ENCODE measurements at places on chromosomes 2 and 18.
A peak's percentile ranks its signal among the peaks of the same experiment; 100 is the strongest.

DNA sequence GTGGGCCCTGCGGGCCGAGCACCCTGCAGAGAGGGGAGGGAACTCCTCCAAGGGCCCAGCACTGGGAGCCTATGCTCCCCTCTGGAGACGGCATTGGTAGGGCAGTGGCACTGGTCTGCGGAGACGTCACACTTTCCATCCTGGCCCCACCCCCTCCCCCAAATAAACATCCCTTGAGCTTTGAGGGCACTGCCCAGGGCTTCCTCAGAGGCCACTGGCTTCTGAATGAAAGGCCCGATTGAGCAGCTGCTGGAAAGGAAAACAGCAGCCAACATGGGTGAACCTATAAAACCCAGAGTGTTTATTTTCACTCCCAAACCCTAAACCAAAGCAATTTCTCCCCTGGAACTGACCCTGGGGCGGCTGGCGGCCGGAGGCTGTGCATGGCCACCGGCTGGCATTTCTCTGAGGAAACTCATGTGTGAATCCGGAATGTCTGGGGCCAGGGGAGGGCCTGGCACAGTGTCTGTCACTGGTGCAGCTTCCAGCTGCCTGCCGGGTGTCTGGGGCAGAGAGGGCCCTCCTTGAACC is 138.9 kb downstream of the DYSF start:
- DNase-seq, result no peak

DNA sequence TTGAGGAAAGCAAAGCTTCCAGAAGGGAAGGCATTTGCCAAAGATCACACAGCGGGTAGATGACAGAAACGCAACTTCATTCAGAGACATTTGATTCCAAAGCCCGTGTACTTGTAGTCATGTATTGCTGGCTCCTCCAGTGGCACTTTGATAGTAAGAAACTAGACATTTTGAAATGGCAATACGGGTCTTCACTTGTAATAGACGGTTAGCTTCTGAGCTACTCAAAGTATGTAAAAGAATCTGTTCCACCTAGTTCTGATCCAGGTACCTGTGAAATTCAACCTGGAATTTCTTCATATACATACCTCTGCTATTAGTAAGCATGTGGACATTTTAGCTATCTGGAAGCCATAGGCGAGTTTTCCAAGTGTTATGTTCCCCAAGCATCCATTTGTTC is 1.7 kb upstream of the MYOM1 start:
- no peak for DNase-seq

DNA sequence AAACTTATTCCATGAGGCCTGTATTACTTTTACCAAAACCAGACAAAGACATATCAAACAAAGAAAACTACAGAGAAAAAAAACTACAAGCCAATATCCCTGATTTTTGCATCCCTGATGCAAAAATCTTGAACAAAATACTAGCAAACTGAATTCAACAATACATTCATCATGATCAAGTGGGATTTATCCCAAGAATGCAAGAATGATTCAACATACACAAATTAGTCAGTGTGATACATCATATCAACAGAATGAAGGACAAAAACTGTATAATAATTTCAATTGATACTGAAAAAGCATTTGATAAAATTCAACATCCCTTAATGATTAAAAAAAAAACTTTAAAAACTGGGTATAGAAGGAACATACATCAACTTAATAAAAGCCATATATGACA is 106.8 kb downstream of the SLC39A10 start:
- no peak for DNase-seq

DNA sequence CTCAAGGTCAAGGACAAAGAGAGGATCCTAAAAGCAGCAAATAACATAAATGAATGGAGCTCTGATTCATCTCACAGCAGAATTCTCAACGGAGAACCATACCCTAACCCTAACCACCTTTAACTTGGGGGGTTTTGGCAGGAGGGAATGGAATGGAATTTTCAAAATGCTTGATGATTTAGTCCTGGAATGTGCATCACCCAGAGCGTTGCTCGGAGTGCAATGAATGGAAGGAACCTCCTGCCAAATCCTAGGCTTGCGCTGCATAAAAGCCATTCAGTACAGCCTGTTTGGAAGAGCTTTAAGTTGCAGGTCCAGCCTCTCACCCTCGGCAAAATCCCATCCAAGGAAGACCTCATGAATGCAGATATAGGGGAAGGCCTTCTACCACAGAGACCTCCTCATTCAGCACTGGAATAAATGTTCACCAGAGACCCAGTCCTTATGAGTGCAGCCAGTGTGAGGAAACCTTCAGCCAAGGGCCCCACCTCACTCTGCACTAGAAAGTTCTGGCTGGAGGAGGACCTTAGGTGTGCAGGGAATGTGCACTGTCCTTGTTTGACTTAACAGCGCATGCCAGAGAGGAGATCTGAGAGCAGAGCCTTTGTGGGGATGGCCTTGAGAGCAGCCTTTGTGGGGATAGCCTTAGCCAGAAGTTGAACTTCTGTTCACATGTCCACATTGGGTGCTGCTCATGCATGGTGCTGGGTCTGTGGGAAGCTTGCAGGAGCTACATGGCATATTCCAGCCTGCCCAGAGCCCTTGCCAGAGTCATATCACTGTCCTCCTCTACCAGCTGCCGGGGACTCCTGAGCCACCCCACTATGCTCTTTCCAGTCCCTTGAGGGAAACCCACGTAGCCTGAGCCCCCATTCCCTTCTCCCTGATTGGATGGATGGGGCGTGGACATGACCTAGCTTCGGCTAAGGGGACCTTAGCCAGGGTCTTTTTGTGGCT is 30.5 kb downstream of the ASB1 start:
- no peak for DNase-seq

DNA sequence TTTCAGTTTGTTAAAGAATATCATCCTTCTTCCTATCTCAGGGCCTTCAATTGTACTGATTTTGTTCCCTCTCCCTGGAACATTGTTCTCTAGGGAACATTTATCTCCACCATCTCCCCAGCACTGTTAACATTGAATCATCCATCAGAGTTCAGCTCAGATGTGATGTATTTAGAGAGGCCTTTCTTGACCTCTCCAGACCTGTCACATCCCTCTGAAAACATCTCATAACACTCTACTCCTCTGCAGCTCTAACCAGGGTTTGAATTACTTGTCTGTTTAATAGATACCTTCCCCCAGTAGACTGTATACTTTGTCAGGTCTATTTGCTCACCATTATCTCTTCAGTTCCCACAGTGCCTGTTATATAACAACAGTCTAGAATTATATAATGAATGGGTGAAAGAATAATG is 98.6 kb downstream of the GALNT1 start:
- peak; percentile 82 for DNase-seq

DNA sequence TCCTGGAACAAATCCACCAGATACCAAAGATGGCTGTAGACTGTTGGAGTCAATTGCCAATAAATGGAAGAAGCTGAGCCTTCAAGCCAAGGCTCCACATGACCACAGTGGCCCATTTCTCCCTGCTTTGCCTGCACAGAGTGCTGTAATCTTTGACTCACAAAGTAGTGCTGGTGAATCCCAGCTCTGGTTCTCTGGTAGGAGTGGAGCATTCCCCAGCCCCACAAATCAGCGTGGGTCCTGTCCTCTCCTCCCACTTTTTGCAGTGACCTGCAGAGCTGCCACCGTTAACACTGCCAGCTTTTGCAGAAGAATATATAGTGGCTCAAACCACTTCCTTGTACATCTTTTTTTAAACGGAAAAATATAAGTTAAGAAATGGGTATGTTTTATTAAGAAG is 93.9 kb downstream of the MGAT5 start:
- no peak for DNase-seq

GRCh38 chr2:176536439-176537133 is 267.3 kb downstream of the MTX2 start:
- peak; percentile 47 for DNase-seq

DNA sequence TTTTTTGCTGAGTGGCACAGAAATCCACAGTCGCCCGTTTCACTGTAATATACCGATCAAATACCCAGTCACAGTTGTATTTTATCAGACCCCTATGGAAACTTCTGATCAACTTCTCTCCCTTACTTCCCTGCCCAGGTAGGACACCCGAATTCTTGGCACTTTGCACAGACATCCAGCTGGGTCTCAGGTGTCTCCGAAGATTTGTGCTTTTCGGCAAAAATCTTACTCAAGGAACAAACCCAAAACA is 596 bp downstream of the MREG start:
- DNase-seq, result no peak

- DNase-seq, result no peak
Measured at GRCh38 chr2:175063741-175064140, 58.6 kb upstream of the CHN1 start.

GRCh38 chr2:241066171-241066892 is 35.8 kb downstream of the MTERF4 start:
- DNase-seq, result no peak

DNA sequence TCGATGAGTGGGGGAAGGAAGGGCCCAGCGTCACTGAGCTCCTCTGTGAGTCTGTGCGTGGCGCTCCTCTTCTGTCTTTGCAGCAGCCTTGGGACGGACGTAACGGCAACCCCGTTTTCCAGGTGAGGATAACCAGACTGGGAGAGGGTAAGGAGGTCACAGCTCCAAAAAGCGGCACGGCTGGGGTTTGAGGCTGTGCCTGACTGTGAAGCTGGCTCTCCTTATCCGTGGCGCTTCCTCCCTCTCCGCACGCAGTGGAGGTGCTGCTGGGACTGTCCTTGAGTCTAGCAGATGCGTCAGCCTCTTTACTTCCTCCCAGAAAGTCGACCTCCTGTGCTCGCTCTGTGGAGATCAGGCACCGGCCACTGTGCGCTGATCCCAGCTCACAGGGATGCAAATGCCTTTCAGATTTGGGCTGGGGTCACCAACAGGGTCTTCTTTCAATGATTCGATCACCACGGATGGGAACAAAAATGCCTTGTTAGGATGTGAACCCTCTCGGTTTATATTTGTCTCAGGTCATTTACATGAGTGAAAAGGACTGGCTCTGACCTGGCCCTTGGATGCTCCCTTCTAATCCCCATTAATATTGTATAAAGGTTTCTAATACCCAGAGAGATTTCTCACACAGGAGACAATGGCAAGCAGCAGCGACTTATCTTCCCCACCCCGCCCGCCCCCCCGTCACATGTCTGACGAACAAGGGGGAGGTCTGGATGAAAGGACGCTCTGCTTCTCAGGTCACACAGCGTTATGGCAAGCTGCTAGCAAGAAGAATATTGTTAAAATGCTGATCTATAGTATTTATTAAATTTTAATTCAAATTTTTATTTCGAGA is 30.1 kb upstream of the E2F6 start:
- DNase-seq, result no peak

GRCh38 chr2:196160101-196160500 is 11.3 kb downstream of the STK17B start:
- DNase-seq, result no peak

- DNase-seq, result no peak
Measured at GRCh38 chr2:235677937-235678336, 184.1 kb downstream of the AGAP1 start.

DNA sequence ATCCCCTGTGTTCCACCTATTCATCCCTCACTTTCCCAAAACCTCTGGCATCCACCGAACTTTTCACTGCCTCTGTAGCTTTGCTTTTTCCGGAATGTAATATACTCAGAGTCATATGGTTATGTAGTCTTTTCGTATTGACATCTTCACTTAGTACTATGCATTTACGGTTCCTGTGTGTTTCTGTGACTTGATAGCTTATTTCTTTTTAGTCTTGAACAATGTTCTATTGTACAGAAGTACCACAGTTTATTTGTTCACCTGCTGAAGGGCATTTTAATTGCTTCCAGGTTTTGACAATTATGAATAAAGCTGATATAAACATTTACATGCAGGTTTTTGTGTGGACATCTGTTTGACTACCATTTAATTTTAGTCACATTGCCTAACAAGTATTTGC is 154.7 kb upstream of the DOK6 start:
- DNase-seq, result peak; percentile 92

- DNase-seq, result no peak
Measured at GRCh38 chr2:19738707-19739106, 163.1 kb downstream of the TTC32 start.

DNA sequence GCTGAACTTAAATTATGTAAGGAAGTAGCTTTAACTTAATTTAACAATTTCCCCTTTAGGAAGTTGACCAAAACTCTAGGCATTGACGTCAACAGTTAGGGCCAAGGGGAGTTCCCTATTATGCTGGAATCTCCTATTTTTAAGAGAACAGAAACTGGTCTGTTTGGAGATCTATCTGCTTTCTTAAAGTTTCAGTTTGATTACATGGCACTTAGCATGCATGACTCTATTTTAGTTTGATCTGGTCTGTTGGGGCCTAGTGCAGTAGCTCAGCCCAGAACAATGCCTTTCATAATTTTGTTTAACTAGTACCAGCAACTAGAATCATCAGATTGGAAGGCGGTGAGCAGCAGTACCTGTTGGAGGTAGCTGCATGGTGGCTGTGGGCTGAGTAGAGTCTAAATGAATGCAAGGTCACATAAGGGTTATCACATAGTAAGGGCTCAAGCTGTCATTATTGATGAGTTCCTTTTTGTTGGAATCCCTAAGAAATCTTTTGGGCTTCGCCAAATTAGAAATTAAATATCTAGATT is 60.5 kb upstream of the ZNG1B start:
- no peak for DNase-seq
